Activated T-cell treated with anti-CD3 and anti-CD28 coated beads, Interleukin-2, amount 50 U/mL, for 1 hour (primary cell): ENCODE measurements at places on chromosomes 1 and 21.
A peak's percentile ranks its signal among the peaks of the same experiment; 100 is the strongest.

DNA sequence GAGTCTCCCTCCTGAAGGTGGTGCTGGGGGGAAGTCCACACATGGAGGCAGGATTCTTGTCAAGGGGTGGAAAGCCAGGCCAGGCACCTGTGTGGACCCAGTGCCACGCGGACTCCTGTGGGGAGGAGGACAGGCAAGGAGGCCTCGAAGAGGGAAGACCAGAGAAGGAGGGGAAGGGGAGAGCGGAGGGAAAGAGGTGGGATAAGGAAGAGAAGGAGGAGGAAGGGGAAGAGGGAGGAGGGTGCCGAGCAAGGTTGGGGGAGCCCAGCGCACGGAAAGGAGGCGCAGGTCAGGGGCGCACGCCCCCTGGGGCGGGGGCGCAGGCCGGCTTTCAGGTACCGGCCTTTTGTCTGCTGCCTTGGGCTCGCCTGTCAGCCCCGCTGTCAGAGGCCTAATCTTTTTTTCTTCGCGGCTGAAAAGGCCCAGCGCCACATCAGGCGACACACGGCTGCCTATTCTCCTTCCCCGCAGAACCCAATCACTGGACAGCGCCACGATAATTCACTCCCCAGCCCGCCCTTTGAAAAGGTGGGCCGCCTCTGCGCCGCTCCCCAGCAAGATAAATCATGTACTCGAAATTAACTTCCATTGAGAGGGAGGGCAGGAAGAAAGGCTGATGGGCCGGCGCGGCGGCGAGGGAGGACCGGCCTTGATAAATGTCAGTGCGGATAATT, 42.5 kb downstream of the PRDM16 start:
- no peak for DNase-seq

DNA sequence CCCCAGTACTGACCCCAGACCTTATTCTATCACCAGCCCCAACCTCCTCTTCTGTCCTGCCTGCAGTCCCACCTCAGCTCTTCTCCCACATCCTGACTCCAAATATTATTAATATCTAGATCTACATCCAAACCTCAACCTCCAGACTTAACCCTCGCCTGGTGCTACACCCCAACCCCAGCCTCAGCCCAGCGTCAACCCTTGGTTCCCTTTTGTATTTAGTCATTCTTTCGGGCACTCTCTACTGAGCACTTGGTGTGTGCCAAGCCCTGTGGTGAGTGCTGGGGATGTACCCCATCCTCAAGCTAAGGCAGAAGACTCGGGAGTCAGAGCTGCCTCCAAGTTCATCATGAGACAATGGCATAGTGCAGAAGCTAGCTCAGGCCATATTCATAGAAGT, 1.1 kb downstream of the SHISAL2A start:
- peak; percentile 28 for DNase-seq

DNA sequence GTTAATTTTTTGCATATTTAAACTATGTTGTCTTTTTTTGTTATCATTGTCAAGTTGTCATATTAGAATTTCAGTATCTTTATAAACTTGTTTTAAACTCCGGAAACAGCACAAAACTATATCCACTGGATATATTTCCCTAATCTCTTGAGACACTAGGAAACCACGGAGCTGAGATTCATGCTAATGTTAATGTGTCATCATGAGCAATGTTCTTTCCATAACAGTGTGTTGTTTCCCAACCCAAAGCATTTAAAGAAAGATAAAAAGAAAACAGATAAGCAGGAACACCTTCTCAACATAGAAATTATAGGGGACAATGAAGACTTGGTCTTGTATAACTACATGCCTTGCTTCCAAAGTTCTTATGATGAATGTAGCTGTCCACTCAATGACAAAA, 626.2 kb upstream of the TMPRSS15 start:
- DNase-seq, result no peak

DNA sequence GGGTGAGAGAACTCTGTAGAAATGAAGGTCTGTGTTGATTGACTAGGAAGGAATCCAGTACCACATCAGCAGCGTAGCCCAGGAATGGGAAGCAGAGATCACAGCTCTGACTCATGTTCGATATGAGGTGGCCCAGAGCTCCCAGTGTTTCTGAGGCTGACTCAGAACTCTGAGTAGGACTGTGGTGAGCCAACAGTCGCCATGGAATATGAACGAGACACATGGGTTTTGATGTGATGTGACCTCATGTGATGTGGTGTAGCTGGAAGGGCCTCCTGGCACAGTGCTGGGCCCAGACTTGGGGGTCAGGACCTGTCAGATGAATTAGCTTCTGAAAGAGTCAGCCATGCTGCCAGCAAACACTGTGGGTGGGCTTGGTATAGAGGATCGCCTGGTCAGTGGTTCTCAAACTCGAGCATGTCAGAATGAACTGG, 237.0 kb downstream of the MRPL39 start:
- DNase-seq, result no peak

DNA sequence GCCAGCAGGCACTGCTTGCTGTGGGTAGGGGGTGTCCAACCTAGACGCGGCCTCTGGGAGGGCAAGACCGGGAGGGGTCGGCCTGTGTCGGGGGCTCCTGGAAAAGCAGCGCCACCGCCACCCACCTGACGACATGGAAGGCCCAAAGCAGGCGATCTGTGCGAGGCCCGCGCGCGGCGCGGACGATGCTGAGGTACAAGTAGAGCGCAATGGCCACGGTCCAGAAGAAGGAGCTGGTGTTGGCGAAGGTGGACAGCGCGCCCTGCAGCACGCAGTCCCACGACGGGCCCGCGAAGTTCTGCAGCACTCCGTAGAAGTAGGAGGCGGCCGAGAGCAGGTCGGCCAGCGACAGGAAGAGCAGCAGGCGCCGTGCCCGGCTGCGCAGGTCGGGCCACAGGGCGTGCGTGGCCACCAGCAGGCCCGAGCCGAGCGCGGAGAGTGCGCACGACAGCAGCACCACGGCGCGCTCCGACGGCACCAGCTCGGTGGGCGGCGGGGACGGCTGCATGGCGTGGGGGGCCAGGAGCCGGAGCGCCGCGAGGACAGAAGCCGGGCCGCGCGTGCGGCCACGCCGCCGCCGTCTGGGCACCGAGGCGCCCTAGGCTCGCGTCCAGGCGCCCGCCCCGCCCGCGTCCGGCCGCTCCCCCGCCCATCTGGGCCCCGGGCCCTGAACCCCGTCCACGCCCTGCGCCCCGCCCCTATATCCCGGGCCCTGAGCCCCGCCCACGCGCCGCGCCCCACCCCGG, at the start of gene GPR157:
Gene GPR157, minus strand, starts transcription at position 583 of the 746 bp plus-strand sequence. Its CDS starts 75 bp downstream, at position 508.
- DNase-seq, result peak; percentile 83

DNA sequence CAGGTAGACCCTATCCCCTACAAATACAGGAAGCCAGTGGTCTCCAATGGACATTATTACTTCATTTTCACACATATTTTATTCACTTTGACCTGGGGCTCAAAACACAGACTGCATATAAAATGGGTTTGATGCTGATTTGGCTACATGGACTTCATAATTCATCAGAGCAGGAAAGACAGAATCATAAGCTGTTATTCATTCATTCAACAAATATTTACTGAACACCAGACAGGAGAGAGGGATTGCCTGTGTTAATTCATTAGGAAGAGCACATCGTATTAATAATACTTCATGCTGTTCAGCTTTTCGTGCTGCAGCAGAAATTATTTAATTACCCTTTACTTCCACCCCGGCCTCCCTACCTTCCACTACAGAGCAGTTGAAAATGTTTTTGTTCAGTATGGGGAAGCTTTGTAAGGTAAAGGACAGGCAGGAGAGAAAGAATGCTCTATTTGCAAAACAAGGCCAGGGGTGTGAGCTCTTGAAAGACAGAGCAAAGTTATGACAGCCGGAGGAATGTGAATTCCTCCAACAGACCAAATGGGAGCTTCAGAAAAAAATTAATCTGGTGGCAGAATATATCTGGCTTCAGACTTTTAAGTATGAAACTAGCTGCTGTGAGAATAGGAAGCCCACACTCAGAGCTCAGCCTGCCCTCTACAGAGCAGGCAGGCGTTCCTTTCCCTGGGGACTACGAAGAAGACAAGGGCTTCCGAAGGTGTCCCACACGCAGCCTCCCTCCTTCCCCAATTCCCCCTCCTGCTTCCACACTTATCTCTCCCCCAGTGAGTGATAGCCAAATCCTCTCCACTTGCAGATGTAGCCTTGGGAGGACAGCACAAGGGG, 58.0 kb downstream of the MDM4 start:
- no peak for DNase-seq

DNA sequence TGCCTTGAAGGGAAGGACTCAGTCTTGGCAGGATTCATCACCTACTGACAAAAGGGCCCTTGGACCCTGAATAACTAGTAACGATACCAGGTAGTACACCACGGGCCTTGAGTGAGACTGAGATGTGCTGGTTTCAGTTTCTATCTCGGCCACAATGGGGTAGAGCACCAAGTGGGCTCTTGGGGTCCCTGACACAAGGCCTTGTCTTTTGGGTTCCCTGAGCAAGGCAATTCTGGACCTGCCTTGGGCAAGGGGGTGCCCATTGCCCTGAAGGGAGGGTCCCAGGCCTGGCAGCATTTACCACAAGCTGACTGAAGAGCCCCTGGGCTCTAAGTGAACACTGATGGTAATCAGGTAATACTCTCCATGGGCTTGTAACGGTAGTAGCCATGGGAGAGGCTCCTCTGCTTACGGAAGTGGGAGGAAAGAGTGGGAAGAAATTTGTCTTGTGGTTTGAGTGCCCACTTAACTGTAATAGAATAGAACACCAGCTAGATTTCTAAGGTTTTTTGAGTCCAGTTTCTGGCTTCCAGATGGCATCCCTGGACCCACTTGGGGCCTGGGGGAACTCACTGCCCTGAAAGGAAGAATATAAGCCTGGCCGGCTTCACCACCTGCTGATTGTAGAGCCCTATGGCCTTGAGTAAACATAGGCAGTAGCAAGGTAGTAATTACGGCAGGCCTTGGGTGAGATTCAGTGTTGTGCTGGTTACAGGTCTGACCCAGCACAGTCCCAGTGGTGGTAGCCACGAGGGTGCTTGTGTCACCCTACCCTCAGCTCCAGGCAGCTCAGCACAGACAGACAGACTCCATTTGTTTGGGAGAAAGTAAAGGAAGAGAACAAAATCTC, 58.5 kb downstream of the WDR4 start:
- DNase-seq, result no peak

GRCh38 chr1:168623003-168623828, 46.8 kb downstream of the XCL1 start:
- DNase-seq, result no peak

DNA sequence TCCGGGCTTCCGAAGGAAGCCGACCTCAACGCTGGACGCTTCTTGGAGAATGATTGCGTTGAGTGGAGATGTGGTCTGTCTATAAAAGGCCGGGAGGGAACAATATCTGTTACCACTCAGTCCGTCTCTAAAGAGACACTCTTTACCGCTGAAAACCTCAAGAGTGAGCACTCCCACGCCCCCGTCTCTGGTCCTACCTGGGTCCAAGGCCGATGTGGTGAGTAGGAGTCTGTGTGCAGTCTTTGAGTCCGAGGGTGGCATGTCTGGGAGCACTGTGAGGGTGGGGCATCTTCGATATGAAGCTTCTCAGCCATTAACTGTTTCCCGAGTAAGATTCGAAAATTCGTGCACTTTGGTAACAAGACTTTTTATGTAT, 576 bp downstream of the ZFP69 start:
- peak; percentile 35 for DNase-seq

DNA sequence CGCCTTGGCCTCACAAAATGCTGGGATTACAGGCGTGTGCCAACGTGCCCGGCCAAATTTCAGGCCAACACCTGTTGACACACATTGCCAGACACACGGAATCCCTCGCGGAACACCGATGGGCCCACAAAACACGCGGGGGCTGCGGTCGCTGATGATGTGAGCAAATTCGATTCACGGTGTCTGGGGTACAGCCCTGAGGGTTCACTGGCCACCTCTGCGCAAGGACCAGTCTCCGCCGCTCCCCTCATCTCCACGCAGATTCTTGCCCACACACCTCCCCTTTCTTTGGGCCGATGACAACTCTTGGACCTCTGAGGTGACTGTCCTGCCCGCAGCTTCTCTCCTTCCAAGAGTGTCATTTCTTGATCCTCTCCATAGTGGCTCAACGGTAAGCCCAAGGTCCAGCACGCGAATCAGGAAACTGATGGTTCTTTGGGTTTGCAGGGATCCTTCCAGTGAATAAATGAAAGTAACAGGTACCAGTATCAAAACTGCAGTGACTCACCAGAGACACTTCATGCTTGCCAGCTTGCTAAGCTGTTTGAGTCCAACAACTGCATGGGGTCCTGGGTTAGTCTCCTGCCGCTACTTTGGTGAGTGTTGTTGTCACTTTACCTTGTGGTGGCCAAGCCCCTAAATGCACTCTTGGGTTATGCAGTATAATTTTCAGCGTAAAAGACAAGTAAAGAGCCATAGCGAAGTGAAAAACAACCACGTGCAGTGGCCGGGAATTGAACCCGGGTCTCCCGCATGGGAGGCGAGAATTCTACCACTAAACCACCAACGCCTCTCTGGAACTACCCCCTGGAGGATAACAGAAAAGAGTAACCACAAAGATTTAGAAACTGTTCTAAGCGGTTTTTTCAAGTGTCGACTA, 11.0 kb upstream of the RNU1-3 start:
- DNase-seq, result no peak

DNA sequence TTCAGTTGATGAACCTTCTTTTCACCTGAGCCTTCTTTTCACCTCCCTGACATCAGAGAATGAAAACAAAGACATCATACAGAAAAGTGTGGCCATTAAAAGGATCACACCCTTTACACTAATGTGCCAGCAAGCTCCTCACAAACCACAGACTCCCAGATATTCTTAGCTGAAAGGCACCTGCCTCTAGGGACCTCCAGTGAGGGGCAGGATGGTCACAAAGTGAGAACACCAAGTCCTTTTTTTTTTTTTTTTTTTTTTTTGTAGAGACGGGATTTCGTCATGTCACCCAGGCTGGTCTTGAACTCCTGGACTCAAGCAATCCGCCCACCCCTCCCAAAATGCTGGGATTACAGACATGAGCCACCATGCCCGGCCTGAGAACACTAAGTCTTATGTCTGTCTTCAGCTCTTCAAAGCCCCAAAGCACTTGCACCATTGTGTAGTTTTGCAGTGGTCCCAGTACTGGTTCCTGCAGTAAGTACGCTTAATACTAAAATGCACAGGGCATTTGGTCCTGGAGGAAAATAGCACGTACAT, 58.2 kb upstream of the LBR start:
- DNase-seq, result no peak

DNA sequence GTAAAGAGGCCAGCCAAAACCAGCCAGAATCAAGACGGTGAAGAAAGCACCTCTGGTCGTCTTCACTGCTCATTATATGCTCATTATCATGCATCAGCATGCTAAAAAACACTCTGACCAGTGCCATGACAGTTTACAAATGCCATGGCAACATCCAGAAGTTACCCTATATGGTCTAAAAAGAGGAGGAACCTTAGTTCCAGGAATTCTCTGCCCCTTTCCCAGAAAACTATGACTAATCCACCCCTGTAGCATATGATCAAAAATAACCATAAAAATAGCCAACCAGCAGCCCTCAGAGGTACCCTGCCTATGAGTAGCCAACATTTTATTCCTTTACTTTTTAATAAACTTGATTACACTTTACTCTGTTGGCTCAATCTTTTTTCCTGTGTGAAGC, 34.2 kb upstream of the PBX1 start:
- no peak for DNase-seq

- DNase-seq, result peak; percentile 59
These were observed 60.0 kb upstream of the ATP5PO start for GRCh38 chr21:33975548-33976081.

GRCh38 chr1:87914396-87914795, 585.7 kb downstream of the LMO4 start:
- no peak for DNase-seq

- no peak for DNase-seq
These were observed 164.4 kb downstream of the NTPCR start for GRCh38 chr1:233114860-233115259.
